ENCODE measurements at places on chromosomes 3 and 15.

- no peak for DNase-seq
Observed at GRCh38 chr15:62809115-62809967, 233.2 kb upstream of the TPM1 start.

- no peak for DNase-seq
Observed at GRCh38 chr3:52392216-52392930, 52.5 kb downstream of the SEMA3G start.

GRCh38 chr15:35697549-35698299 is 151.8 kb upstream of the DPH6 start:
- no peak for DNase-seq

DNA sequence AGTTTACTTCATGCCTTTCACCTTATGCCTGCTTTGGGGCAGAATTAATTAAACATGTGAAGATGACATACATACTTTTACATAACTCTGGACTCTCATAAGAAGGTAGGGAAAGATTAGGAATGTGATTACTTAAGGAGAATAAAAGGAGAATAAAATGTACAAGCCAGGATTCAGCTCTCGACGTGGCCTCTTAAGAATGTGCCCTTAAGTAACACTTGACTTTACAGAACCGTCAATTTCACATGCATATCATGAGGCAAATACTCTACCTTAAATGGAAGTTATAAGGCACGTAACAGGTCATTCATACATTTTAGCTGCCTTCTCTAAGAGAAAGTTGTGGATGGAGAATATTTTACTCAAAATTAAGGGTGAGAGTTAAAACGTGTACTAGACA is 263.7 kb upstream of the LMCD1 start:
- no peak for DNase-seq

DNA sequence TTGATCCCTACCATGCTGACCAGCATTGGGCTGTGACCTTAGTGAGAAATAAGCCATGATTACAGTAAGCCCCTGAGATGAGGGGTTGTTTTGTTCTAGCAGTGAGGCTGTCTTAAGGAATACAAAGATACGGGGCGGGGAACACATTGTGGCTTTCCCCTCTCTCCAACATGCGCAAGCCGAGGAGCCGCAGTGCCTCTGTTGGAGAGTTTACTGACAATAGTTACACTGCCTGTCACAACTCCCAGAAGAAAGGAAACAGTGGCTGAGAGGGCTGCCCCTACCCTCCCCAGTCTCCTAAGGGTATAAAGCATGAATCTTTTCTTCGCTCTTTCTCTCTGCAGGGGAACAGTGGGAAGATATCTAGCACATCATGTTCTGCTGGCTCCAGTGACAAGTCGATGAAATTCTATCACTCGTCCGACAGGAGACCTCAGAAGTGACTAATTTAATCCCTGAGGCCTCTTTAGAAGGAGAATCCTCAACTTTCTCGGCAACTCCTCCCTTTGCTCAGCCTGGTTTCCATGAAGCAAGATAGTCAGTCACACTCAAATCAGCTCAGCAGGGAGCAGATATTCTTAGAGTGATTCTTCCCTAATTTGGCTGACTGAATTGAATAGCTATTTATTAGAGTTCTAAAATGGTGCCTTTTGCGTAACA is 409.0 kb upstream of the PROK2 start:
- no peak for DNase-seq

DNA sequence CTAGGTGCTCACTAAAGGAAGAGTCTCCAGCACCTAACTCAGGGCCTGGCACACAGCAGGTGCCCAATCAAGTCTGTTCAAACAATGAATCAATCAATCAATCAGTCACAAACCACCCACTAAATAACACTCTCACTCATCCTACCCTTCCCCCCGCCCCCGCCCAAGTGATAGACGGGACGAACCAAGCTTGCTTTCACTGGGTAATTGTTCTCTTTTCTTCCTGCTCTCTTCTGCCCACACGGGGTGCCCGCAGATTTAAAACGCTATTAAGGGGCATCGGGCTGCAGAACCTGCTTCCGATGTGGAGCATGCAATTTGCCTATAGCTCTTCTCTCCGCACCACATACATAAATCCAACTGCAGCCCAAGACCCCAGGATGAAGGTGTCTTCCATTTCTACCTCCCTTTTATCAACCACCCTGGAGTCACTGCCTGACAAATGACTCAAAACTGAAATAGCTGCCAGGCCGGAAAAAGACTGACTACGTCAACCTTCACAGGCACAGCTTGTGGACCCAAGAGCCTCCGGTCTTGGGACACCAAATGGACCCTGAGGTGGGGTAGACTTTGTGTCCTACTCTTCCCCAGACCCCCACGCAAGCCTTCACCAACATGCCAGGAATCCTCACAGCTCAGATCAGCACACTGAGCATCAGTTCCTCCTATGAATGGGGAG is 1.7 kb downstream of the KLHL25 start:
- DNase-seq, result no peak

DNA sequence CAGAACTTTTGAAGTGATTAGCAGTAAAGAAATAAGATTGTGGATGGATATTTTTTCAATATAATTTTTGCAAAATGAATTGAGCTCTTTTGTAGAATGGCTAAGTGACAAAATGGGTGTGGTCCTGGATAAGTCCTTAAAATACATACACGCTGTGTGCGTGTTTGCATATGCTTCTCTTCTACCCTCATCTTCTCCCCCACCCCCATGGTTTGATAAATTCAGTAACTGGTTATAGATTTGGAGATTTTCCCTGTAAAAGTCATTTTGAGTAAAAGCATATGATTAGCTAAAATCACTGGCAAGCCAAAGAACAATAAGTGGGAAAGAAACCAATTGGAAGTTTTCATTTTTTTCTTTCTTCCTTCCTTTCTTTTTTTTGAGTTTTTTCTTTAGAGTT is 453.9 kb upstream of the MDFIC2 start:
- no peak for DNase-seq

DNA sequence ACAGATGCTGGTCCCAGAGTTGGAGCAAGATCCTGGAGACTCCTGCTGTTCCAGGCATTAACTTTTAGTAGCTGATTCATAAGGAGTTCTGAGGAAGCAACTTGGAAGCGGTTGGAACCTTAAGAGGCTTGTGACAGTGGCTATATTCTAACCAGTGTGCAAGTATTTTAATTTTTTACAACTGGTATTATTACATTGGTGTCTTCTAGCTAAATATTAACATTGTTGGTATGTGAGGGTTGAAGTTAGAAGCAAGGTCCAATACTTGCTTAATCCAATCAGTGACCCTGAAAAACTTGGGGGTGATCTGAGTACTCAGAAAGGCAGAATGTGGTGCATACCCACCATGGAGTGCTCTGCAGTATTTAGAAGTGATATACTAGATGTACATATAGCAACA is 1.5 kb upstream of the OR4F15 start:
- no peak for DNase-seq

DNA sequence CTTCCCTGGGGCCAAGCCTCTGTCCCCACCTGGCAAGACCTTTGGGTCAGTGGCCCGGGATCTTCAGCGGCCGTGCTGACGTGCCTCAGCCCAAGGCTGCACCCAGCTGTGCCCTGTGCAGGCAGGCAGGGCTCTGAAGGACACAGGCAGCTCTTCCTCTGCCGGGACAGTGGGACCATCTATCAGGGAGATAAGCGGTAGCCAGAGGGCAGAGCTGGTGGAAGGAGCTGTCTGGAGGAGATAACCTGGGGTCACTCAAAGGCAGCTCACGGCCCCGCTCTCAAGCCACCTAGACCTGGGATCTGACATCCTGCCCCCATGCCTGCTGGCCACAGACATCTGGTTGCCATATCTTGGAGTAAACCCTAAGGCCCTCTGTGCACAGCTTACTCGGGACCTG is 27.3 kb downstream of the DUSP7 start:
- DNase-seq, result no peak

All from CD4-positive, alpha-beta T cell treated with Interleukin-4 for 1 hour (primary cell).